ENCODE measurements at places on chromosomes 2 and 18. TPM values are rescaled to one million over a fixed set of nuclear protein-coding genes. Genes with fewer than 3 reads are reported as not detected.

GRCh38 chr2:120771781-120772208, 36.1 kb downstream of the GLI2 start:
- DNase-seq: no peak

- DNase-seq: no peak
Observed at GRCh38 chr18:76153691-76154090, 341.4 kb downstream of the ZNF516 start.

- peak; percentile 64 for DNase-seq
Observed at GRCh38 chr2:66495788-66496640, 61.1 kb downstream of the MEIS1 start.

- no peak for DNase-seq
Observed at GRCh38 chr2:61419570-61419969, 51.3 kb downstream of the USP34 start.

GRCh38 chr2:185802926-185803325, 64.3 kb downstream of the FSIP2 start:
- DNase-seq: no peak

- DNase-seq: no peak
Observed at GRCh38 chr18:63146828-63147409, 172.7 kb downstream of the BCL2 start.

- DNase-seq: no peak
Observed at GRCh38 chr2:40227210-40227609, 224.7 kb downstream of the SLC8A1 start.

Gene ZNF516
- 30.5 TPM for total RNA-seq

Gene GPR45
- total RNA-seq: not detected

GRCh38 chr2:182447163-182447562, 20.3 kb upstream of the PDE1A start:
- DNase-seq: no peak

Gene TCF23
- total RNA-seq: 0.85 TPM

- DNase-seq: no peak
Observed at GRCh38 chr2:240472078-240472790, 36.8 kb downstream of the GPC1 start.

- no peak for DNase-seq
Observed at GRCh38 chr2:115568643-115569042, 1126.2 kb downstream of the DPP10 start.

- DNase-seq: no peak
Observed at GRCh38 chr2:136065907-136066306, 52.0 kb downstream of the CXCR4 start.

- no peak for DNase-seq
Observed at GRCh38 chr18:34120294-34120693, 104.4 kb downstream of the NOL4 start.

GRCh38 chr2:9018109-9018508, 14.6 kb upstream of the MBOAT2 start:
- DNase-seq: no peak

Gene DLX1
- 0.21 TPM for total RNA-seq

DNA sequence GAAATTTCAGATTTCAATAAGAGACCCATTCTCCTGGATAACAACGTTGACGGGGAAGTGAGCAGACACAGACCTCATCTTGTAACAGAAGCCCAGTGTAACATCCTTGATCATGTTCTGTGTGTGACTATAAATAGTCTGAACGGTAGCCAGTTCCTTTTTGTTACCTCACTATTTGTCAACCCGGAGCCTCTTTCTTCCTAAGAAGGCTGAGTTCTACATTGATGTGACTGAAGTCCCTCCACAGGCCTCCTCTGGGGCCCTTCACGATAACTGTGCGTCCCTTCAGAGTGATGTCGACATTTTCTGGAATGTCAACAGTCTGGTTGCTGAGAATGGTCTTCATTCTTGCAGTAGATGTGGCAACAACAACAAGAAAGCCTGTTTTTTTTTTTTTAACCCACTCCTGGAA, 6.3 kb upstream of the PLEKHM3 start:
- DNase-seq: no peak

DNA sequence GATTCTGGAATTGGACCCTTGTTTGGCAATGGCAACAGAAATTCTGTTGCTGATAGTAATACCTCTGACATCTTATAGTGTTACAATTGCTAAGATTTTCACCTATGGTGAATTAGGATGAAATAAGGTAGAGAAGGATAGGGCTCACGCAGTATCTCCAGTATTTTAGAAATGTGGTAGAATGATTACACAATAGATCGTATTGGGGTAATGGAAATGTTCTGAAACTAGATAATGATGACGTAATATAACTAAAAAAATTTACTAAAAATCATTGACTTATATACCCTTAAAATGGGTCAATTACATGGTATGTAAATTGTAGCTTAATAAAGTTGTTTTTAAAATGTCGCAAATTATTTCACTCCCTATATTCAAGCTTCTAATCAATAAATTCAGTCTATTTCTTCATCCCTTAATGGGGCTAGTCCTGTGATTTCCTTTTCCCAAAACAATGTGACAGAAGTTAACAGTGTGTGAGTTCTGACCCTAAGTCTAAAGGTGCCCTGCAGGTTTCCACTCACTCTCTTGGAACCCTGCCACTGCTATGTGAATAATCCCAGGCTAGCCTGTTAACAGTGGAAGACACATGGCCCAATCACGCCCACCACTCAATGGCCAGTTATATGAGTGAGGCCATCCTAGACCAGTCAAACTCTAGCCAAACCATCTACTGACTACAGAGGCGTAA, 31.2 kb downstream of the USP37 start:
- no peak for DNase-seq

DNA sequence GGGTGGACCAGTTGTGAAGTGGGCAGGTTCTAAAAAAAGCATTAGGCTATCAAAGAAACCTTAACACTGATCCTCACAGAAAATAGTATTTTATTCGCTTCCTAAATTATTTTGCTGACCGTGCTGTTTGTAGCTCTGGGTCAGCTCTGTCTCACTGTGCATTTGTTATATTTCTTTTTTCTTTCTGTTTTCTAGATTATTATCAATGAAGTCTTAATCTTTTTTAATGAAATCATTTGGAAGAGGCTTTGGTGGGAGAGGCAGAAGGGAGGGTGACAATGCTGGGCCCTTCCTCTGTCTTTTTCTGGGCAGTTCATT, 213.6 kb downstream of the PTGR3 start:
- DNase-seq: no peak

Gene TXNDC2
- total RNA-seq: not detected

GRCh38 chr2:67318031-67318430, 79.1 kb upstream of the ETAA1 start:
- no peak for DNase-seq

- DNase-seq: peak; percentile 49
Observed at GRCh38 chr2:123434546-123435395, 590.3 kb upstream of the CNTNAP5 start.

DNA sequence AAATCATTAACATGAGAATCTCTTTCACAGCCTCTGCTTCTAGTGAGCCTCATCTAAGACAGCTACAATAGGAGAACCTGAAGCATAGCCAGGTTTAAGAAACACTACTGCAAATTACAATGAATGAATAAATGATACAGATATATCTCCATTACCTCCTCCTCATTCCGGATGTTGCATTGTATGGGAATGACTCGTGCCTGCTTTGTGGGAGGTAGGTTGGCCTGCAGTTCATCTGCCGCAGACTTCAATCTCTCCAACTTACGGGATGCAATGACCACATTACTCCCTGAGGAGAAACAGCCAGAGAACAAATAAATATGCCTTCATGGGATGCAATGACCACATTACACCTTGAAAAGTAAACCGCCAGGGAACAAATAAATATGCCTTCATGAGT, 15.4 kb downstream of the PECR start:
- DNase-seq: no peak
